ENCODE measurements at places on chromosomes 5 and 9.

- no peak for DNase-seq
Measured at GRCh38 chr5:14156650-14157492, 13.7 kb downstream of the TRIO start.

DNA sequence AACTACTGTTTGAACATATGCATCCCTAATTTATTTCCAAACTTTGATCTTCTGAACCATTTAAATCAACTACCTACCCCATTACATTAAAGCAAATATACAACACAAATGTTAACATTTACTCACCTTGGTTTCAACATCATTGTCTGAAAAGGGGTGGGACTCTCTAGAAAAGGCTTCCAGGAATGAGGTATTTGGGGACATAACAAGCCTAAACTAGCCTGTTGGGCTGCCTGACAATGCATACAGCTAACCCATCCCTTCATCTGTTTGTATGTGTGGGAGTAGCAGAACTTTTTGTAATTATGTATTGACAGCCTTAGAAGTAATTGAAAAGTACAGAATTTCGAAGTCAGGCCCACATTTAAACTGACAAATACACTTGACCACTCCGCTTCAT, 2225.9 kb upstream of the C9orf72 start:
- no peak for DNase-seq

GRCh38 chr9:7756088-7756487, 43.5 kb downstream of the DMAC1 start:
- no peak for DNase-seq

GRCh38 chr5:97576956-97577355, 393.9 kb upstream of the RIOK2 start:
- DNase-seq: no peak

GRCh38 chr9:90308691-90309090, 333.9 kb downstream of the DIRAS2 start:
- no peak for DNase-seq

GRCh38 chr9:19498015-19498414, 89.2 kb downstream of the ACER2 start:
- no peak for DNase-seq

- DNase-seq: no peak
Measured at GRCh38 chr9:115373000-115373709, 255.2 kb upstream of the TNC start.

GRCh38 chr9:93114169-93114983, 18.4 kb downstream of the CARD19 start:
- no peak for DNase-seq

DNA sequence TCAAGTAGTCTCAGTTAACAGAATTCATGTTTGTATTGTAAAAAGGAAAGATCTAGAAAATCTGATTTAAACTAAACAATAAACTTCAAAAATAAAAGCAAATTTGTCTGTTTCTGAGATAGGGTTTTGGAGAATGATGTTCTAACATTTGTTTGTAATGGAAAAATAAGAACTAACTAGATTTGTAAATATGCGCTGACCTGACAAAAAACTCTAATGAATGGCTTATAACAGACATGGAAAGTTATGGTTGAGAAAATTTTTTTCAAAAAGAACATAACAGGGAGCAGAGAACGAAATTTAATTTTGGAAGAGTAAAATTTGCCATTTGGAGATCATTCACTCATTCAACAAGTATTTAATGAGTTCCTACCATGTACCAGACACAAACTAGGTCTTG, 179.0 kb upstream of the TARS1 start:
- no peak for DNase-seq

- no peak for DNase-seq
Measured at GRCh38 chr5:67293226-67293625, 96.6 kb upstream of the CD180 start.

- no peak for DNase-seq
Measured at GRCh38 chr5:154077696-154078095, 38.9 kb downstream of the MFAP3 start.

DNA sequence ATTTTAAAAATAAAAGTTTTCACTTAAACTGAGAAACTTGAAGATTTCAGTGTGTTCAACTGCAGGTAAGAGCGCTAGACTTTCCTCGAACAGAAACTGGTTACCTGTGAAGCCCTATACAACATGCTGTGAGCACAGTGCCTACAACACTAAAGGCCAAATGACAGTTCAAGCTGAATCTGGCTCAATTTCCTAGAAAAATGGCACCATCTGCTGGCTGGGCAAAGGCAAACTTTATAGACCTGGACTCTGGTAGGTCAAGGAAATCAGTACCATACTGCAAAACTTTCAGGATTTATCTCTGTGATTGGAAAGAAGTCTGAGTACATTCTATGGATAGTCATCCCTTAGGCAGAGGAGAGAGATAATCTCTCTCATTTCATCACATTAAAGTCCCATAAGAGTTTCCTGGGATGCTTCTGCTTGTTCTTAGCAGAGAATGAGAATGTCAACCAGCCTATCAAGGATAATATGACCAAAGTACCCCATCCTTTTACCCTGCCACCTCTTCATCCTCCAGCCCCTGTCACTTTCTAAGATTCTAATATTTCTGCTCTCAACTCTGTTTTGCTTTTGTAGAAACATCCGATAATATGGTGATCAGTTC, 31.8 kb upstream of the FOXB2 start:
- no peak for DNase-seq

DNA sequence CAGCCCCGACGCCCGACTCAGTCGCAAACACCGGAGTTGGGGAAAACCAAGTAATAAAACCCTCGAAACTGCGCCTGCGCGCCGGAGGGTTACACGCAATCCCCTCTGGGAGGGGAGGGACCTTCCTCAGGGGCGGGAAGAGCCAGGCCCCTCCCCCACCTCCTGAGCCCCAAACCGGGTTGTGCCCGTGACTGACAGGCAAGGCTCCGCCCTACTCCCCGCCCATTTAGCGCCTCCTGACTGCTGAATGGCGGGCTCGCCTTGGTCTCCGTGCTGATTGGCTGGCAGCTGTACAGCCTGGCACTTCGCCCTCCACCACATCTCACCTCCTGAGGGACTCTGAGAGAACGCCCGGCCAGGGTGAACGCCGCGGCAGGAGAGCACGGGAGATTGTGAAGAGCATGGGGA, at the start of gene PRDM9:
TSS of gene PRDM9 (plus strand) at position 332 of the 408 bp plus-strand sequence. CDS start 1,425 bp downstream, outside the sequence.
- no peak for DNase-seq

- DNase-seq: no peak
Measured at GRCh38 chr9:9819886-9820285, 792.9 kb downstream of the PTPRD start.

GRCh38 chr9:21558615-21559401, 76.7 kb upstream of the IFNE start:
- DNase-seq: no peak

GRCh38 chr5:143636931-143637528, 174.9 kb upstream of the HMHB1 start:
- no peak for DNase-seq

DNA sequence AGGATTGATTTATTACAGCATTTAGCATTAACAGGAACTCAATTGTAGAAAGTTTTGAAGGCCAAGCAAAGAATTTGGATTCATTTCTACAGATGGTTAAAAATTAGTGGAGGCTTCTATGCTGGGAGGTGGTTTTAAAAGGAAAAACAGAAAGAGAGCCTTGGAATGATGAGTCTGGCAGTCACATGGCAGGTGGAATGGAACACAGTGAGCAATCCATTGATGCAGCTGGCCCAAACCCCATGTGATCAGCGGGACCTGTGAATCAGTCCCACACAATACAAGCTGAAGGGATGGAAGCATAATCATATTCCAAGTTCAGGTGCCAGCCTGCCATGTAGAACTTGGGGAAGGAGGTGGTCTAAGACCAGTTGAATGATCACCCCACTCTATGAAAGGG, 147.9 kb downstream of the PIP5K1B start:
- DNase-seq: no peak

GRCh38 chr9:81683704-81684103, 5.6 kb downstream of the TLE1 start:
- no peak for DNase-seq

- no peak for DNase-seq
Measured at GRCh38 chr5:112586596-112587062, 151.1 kb upstream of the APC start.

- no peak for DNase-seq
Measured at GRCh38 chr5:8864053-8864452, 681.8 kb downstream of the SEMA5A start.

- no peak for DNase-seq
Measured at GRCh38 chr5:167708449-167708848, 583.0 kb upstream of the WWC1 start.

DNA sequence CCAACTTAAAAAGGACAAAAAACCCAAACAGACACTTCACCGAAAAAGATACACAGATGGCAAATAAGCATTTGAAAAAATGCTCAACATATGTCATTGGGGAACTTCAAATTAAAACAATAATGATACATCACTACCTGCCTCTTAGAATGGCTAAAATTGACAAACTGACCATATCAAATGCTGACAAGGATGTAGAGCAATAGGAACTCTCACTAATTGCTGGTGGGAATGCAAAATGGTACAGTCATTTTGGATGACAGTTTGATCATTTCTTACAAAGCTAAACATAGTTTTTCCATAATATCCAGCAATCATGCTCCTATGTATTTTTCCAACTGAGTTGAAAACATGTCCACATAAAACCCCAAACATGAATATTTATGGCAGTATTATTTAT, 58.9 kb upstream of the RAPGEF6 start:
- no peak for DNase-seq

DNA sequence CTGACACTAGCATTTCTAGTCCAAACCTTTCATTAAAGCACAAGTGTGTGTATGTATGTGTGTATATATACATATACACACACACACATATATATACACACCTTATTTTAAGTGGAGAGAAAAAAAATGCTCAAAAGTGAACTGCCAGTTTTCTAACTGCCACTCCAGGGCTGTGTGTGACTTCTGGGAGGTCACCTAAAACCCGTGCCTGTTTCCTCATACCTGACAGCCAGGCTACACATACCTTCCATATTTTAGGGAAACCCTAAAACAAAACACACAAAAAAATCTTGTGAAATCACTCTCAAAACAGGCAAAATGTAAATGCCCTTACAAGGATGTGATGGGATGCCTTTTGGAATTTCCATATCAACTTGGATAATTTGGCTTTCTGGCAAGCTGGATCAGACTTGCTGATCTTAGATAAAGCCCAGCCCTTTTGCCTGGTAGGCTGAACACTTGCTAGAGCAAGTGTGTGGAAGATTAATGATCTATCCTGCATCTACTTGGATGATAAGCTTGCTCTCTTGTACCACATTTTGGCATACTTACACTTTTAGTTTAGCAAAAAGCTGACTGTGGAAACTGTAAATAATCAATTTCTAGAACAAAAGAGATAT, 127.8 kb downstream of the GNAQ start:
- DNase-seq: no peak

- no peak for DNase-seq
Measured at GRCh38 chr9:109974143-109974917, 194.3 kb downstream of the PALM2AKAP2 start.

DNA sequence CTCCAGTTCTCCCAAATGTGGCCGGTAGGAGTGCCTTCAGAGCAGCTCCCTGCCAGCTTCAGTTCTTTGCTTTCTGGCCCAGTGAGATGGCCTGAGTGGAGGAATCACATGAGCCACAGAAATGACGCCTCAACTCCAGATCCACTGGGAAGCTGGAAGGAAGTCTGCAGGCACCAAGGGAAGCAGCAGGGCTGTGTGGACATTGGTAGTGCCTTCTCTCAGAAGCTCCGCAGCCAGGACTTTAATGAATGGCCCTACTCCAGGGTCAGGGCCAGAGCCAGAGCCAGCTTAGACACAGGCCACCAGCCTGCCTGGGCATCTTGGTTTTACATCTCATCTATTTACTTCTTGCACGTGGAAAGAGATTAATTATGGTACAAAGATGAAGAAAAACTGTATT, 12.0 kb upstream of the PSMB7 start:
- no peak for DNase-seq

GRCh38 chr9:131641618-131642495, 96.5 kb downstream of the PRRT1B start:
- DNase-seq: no peak

- no peak for DNase-seq
Measured at GRCh38 chr5:125257997-125258396, 511.6 kb upstream of the ZNF608 start.

DNA sequence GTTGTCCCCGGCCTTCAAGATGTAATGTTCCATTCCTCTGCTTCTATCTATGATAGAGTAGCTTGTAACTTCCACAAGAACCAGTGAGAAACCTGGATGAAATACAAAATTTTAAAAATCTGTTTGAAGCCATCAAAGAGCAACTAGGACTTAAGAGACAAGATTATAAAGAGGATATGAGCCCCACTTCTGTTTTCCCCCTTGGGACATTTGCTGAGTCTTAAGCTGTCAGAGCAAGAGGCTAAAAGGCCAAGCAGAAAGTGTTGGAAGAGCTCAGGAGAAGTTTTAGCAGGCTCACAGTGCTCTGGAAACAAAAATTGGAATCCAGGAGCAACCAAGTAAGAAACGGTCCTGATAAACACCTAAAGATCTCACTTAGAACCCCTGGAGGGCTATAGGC, 76.1 kb downstream of the ADRB2 start:
- DNase-seq: no peak

- DNase-seq: no peak
Measured at GRCh38 chr9:69671311-69671878, 776 bp downstream of the APBA1 start.

- DNase-seq: no peak
Measured at GRCh38 chr5:157311595-157311994, 45.7 kb downstream of the CYFIP2 start.

DNA sequence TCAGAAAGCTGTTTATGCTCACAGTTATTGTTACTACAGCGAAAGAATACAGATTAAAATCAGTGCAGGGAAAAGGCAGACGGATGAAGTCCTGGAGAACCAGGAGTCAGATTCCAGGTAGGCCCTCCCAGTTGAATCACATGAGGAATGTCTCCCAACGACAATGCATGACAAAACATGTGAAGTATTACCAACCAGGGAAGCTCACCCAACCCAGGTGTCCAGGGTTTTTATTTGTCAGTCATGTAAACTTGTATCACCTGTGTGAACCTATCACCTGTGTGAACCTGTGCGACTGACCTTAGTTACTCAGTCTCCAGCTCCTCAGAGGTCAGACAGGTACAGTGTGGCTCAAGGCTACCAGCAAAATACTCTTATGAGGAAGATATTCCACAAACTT, 63.9 kb downstream of the KIAA1958 start:
- DNase-seq: no peak

DNA sequence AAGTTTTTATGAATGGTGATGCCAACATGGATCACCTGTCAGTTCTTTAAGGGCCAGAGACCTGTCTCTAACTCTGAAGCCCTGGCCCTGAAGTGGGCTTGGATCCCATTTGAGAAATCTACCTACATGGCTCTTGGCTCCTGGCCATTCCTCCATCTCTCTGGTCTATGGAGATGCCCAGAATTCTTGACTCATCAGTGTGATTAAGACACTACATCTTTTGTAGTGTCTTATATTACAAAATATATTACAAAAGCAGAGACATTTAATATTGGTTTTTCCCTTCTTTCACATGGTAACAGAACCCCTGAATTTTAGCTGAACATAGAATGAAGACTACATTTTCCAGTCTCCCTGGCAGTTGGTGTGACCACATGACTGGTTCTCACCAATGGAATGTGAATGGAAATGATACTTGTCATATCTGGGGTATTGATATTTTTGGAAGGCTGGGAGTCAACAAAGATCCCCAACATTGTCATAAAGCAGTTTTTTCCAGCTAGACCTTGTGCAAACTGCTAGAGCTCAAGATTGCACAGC, 198.3 kb downstream of the SREK1 start:
- no peak for DNase-seq

- no peak for DNase-seq
Measured at GRCh38 chr5:74360535-74361210, 279.9 kb downstream of the ENC1 start.

Measured in stimulated activated CD4-positive, alpha-beta T cell treated with anti-CD3 and anti-CD28 coated beads, TNF-alpha, amount 100 ng/mL, for 4 hours (primary cell).